ENCODE measurements at places on chromosomes 2 and 18. TPM values are rescaled to one million over a fixed set of nuclear protein-coding genes. Genes with fewer than 3 reads are reported as not detected.

GRCh38 chr2:234577191-234577590 lies 80.3 kb upstream of the ARL4C start:
- DNase-seq: no peak

DNA sequence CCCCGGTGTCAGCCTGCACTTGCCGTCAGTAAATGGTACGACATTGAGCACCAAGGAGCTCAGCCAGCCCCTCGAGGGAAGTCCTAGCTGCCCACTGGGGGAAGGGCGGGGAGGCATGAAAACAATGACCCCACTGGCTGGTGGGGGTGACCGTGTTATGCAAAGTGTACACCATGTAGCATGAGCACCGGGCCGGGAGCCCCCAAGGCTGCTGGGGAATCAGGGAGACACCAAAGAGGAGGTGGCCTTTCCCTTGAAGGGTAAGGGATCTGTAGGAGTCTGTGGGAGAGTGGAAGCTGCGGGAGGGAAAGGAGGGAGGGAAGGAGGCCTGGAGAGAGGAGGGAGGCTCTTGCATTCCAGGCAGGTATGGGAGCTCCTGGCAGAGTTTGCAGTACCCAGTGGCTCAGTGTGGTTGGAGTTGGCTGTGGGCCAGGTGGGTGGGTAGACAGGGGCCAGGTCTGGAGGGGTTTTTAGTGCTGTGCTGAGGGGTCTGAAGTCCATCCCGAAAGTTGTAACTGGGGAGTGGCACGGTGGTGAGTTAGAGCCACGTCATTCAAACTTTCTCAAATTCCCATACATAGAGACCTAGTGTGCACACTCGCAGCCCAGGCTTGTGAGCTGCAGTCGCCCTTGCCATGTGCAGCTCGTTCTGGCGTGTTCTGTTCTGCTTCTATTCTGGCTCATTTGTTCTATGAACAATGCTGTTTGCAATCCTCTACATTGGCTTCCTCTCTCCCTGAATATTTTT lies 22.4 kb downstream of the RRM2 start:
- no peak for DNase-seq

DNA sequence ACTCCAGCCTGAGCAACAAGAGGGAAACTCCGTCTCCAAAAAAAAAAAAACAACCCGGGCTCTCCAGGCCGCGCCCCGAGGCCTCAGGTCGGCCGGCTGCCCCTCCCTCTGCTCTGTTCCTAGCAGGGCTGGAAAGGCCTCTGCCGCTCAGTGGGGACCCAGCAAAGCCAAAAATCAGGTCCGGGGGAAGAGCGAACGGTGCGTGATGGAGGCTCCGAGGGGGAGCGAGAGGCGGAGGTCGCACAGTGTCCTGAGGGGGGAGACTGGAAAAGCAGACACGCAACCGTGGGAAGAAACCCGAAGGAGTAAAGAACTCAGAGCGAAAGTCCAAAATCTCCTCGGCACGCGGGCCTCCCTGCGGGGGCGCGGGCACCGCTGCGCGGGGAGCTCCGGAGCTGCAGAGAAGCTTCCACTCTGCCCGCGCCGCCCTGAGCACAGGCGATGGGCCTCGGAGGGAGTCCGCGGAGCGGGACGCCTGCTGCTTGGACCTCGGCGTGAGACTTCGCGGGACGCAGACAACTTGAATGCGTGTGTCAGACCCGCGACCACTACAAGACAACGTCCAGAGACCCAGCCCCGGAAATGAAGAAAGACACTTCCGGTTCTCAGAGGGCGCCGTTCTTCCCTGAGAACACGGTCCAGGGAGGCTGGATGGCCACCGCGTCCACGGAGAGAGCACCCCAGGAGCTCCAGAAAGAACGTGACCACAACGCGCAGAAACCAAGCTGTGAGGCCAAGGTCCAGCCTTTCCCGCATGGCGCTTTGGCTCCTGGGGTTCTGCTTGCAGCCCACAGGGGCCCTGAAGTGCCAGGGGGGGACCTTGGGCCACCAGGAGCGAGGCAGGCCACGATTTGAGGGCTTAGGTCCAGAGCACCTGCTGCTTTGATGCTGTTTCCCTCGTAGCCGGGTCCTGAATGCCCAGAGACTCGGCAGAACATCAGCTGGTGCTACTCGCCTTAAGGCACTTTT lies 219.8 kb downstream of the DPP10 start:
- DNase-seq: no peak

DNA sequence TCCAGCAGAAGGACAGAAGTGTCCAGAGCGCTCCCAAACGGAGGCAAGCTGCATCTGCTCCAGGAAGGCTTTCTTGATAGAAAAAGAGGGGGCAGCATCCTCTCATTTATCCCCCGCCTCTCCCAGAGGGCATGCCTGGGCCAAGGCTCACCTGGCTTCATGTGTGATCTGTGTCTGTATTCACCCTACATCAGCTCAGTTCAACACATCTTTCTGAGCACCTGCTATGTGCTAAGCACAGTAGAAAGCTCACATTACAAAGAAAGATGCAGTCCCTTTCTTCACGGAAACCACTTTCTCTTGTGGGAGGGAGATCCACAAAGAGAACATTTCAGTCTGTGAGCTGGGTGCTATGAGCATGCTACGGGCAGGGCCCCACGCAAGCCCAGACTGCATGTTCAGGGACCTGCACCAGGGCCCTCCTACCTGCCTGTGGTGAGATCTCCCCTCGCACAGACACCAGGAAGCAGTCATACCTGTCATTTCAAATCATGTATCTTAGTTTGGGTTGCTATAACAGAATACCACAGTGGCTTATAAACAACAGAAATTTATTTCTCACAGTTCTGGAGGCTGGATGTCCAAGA lies 90.7 kb downstream of the PDCL3 start:
- DNase-seq: no peak

DNA sequence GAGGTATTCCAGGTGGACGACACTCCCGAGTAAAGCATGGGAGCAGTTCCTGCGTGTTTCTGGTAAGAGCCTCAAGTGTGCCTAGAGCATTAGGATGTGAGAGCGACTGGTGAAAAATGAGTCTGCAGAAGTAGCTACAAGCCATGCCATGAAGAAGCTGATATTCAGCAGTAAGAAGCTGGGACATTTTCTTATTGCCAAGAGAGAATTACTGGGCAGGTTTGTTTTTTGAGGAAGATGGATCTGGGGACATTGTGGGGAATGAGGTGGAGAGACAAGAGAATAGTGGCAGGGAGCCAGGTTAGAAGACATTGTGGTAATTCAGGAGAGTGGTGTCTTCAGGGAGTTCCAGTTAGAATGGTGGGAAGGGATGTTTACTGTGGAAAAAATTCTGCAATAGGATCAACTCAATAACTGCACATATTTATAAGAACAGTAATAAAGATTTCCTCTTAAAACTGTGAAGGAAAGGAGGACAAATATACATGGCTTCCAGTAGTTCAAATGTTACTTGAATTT lies 38.2 kb downstream of the CRIM1 start:
- DNase-seq: no peak

- no peak for DNase-seq
Observed at GRCh38 chr18:55280503-55280902, 307.5 kb downstream of the TCF4 start.

GRCh38 chr2:223956300-223956699 lies 963 bp upstream of the MRPL44 start:
- DNase-seq: no peak

DNA sequence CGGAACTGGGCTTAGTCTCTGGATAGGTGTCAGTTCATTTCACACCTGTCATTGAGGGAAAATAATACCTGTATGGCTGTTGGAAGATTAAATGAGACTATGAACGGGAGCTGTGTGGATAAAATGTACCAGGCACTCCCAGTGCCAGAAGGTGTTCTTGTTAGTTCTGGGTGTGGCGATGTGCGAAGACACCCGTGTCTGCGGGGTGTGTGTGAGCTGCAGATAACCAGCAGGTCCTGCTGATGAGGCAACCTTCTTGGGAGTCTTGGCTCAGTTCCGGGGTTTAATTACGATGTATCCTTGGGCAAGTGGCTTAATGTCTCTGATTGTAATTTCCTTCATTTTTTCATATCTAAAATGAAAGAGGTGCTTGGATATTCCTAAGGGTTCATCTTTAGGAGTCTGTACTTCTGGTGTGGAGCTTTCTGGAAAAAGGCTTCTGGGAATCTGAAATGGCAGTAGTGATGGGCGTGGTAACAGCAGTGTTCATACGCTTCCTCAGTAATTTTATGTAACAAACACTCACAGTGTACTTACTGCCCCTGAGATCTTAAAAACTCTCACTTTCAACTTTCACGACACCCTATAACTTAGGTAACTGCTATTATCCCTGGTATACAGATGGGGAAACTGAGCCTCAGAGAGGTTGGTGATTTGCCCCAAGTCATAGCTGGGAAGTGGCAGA lies 35.0 kb downstream of the NEDD4L start:
- no peak for DNase-seq

GRCh38 chr2:73228631-73229030 lies 4.4 kb downstream of the PRADC1 start:
- no peak for DNase-seq

DNA sequence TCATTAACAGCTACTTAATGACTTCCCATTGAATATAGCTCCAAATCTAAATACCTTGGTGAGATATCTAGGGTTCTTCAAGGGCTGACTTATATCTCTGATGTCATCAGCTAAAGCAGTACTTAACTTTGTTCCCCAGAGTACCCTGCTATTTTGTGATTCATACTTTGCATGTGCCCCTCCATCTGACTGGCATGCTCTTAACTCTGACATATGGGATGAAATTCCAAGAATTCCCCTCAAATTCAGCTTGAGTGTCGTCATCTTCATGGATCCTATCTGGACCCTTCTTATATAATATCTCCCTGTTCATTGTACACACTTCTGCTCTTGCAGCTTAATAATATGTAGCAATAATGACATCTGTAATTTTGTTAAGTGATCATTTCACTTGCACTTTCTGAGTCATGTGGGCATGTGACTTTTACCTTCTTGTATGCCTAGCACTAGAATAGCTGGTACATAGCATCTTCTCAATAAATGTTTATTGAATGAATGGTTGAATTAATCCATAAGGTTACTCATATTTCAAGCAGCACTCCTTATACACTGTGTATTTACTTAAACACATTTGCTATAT lies 172.9 kb downstream of the WDR7 start:
- DNase-seq: no peak

DNA sequence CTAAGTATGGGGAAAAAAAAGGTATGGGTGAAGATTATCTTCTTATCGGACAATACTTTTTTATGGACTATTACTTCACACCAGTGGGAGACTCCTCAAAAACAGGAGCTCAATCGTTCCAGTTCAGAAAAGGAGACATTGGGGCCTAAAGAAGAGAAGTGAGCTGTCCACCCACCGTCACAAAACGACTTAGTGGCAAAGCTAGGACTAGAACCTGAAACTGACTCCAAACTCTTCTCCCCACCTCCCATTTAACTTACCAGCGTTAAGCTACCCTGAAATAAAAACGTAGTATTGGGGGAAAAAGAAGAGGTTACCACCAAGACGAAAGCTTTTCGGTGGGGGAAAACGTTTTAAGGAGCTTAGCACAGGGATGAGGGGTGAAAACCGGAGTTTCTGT lies 503 bp downstream of the GTF3C3 start:
- no peak for DNase-seq

- no peak for DNase-seq
Observed at GRCh38 chr2:144464730-144465129, 55.2 kb downstream of the ZEB2 start.

GRCh38 chr2:227804975-227805374 lies 8.7 kb upstream of the CCL20 start:
- DNase-seq: no peak

GRCh38 chr18:33781429-33781828 lies 203.4 kb downstream of the ASXL3 start:
- no peak for DNase-seq

- DNase-seq: no peak
Observed at GRCh38 chr2:62045017-62045543, 139.6 kb downstream of the COMMD1 start.

DNA sequence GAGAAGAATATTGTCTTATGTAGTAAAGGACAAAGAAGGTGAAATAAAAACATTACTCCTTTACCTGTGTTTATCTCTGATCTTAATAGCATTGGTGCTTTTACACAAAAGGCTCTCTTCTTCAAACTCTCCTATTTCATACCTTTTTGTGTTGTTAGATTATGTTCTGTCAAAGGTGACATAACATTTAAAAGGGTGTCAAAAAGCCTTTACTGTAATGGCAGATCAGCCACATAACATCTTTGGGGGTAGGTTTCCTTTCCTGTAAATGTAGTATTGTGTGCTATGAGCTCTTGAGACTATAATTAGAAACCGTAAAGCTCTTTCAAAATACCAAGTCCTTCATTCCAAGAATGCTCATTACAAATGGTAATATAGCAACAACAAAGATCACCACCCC lies 400.1 kb downstream of the LNPK start:
- DNase-seq: no peak

DNA sequence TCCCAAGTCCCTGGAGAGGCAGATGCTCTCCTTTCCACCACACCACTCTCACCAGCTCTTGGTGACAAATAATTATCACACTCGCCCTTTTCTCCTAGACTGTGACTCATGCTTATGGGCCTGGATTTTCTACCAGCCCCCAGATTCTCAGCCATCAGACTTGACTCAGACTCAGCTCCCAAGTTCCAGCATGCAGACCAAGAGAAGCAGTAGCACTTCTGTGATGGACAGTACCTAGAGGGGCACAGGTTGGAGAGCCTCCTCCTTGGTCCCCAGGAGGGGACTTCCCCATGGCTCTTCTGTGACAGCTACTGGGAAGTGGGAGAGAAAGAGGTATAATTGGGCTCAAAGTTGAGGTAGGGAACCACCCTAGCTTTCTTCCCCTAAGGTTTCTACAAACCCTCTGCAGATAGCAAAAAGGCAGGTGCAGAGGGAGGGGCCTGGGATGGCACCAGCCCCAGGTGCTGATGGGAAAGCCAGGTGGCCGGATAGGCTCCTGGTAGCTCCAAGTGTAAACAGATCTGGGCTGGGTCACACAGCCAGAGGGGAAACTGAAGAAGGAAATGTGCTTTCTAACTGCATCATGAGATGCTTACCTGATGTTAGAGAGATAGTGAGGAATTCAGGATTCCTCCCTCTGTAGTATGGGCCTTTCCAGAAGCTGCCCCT lies 4.1 kb downstream of the TCF23 start:
- no peak for DNase-seq

DNA sequence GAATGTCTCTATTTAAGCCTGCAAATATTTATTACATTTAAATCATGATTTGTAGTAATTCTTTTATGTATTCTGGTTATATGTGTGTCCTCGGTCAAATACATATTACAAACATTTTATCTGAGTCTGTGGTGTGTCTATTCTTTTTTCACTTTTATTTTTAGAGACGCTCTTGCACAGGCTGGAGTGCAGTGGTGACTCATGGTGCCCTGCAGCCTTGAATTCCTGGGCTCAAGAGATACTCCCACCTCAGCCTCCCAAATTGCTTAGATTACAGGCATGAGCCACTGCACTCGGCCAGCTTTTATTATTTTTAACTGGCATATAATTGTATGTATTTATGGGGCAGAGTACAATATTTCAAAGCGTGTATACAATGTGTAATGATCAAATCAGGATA lies 47.5 kb downstream of the ARID5A start:
- DNase-seq: no peak

GRCh38 chr2:145123606-145124005 lies 603.7 kb upstream of the ZEB2 start:
- no peak for DNase-seq

The PROKR1 gene
- not detected for total RNA-seq

The FLACC1 gene
- 0.45 TPM for total RNA-seq

The COPS9 gene
- 134 TPM for total RNA-seq

The SERPINB11 gene
- total RNA-seq: 107 TPM

The PRKCE gene
- total RNA-seq: 10.3 TPM

The UGT1A5 gene
- total RNA-seq: not detected

The CFC1 gene
- total RNA-seq: not detected
